DMS 273 treated with DMSO at 0.1 percent for 48 hours (cell line): ENCODE measurements at places on chromosomes 4 and X.

DNA sequence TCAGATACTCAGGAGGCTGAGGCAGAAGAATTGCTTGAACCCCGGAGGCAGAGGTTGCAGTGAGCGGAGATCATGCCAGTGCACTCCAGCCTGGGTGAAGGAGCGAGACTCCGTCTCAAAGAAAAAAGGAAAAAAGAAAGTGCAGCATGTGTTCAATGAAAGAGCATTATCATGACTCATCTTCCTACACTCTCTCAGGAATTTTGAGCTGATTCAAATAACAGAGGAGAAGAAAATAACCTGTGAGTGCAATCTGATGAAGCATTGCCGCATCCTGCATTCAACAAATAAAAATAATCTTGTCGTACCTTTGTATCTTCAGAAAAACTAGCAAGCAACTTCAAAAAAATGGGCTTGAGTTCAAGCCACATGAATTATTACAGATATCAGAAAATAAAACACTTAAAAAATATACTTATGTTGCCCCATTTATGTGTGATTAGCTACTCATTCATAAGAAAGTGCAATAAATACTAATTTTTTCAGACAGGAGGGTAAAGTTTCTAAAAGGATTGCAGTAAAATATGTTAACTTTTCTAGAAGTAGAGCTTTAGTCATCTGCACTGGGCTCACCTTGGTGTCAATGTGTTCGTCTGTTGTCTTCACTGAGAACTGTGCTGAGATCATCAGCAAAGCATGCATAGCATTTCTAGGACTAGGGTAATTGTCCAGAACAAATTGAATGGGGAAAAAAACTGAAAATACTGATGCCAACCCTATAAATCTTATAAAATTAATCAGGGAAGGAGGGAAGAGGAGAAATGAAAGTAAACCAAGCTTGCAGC is 90.4 kb upstream of the VCX3B start:
- DNase-seq: no peak

GRCh38 chr4:145709336-145709735 is 29.4 kb downstream of the C4orf51 start:
- no peak for DNase-seq

DNA sequence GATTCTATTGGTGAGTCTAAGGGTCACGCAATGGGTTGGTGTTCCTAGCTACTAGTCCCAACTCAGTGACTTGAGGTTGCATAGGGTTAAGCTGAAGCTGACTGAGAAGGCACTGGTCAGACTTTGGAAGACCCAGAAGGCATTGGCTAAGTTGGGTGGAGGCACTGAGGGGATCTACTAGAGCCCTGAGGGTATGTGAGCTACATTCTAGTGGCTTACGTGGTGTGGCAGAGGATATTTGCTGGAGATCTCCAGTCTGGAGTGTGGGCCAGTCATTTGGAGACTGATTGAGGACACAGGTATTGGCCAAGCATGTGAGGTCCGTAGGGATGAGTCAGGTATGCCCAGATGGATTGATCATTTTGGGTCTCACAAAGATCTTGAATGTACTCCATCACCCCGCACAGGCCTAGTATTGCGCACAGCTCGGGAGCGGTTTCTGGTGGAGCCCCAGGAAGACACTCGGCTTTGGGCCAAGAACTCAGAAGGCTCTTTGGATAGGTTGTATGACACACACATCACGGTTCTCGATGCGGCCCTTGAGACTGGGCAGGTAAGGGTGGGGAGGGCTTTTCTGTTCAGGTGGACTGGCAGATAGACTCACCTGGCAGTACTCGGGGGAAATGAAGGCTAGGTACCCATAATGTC is 7.2 kb downstream of the USP11 start:
- no peak for DNase-seq

DNA sequence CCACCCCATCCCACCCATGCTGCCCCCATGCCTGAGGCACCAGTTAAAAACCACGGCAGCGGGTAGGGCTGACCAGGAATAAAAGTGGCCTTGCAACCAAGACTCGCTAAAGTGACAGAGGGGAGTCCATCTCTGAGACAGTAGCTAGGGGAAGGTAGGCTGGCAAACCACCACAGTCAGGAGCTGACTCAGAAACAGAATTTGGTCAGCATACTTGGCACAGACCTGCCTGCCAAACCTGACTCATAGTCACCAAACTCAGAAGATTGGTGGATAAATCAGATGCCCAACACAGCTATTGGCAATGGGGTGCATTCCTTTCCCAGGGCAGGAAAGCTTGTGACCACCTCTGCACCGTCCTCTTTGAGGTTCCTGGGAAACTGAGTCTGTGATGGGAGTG is 193.8 kb downstream of the BCOR start:
- DNase-seq: no peak
